ENCODE measurements at places on chromosomes 3 and 15.

GRCh38 chr3:27737091-27737490 is 15.0 kb upstream of the EOMES start:
- DNase-seq = no peak

GRCh38 chr3:88141458-88142083 is 8.2 kb upstream of the C3orf38 start:
- peak; percentile 95 for DNase-seq

DNA sequence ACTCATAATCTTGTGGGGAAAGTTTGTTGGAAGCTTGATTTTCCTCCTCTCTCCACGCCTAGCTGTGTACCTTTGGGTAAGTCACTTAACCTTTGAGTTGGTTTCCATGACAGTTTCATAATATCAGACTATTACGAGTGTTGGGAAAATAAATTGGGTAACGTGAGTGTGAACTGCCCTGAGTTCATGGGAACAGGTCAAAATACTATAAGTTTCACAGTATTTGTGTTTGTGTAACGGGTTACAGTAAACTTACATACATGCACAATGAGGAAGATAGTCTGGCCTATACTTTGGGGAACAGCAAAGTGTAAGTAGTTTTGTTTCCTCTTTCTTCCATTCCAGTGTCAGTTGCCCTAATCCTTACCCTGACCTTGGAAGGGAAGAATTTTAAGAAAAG is 509.9 kb downstream of the MECOM start:
- no peak for DNase-seq

- no peak for DNase-seq
Observed at GRCh38 chr3:46261926-46262594, 19.8 kb downstream of the CCR3 start.

DNA sequence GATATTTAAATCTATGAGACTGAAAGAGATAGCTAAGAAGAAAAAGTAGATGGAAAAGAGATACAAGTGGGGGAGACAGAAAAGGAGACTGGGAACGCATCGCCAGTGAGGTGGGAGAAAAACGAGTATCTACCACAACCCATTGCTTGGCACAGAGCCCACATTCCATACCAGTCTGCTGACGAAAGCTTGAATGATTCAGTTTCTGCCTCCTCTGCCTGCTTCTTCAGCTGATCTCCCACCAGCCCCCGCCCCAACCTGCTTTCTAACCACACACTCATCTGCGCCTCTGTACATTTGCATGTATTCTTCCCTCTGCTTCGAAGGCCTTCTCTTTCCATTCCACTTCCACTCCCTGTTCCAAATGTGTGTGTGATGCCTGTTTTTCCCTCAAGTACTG is 188.1 kb downstream of the USP13 start:
- peak; percentile 74 for DNase-seq

DNA sequence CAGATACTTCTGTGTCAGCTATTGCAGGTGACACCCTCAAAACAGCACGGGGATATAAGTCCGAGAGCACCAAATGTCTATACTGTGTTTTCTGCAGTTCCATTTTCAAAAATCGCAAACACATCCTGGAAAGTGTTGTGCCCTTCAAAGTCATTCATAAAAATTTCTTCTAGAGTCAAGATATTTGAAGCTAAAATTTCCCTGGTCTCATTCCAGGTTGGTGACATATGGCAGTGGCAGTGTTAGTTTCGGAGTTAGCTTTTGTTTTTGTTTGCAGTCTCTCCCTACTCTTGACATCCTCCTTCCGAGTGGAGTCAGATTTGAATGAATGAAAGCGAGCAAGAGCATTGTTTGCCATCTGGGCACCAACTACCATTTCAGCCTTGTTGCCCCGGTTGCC is 3.2 kb upstream of the FSIP1 start:
- DNase-seq = no peak

GRCh38 chr3:161500068-161500796 is 3.6 kb downstream of the OTOL1 start:
- peak; percentile 8 for DNase-seq

- no peak for DNase-seq
Observed at GRCh38 chr3:167507954-167508353, 34.1 kb upstream of the SERPINI2 start.

Data from fibroblast of skin of right quadriceps (primary cell).